ENCODE measurements at places on chromosomes 6 and 20.

DNA sequence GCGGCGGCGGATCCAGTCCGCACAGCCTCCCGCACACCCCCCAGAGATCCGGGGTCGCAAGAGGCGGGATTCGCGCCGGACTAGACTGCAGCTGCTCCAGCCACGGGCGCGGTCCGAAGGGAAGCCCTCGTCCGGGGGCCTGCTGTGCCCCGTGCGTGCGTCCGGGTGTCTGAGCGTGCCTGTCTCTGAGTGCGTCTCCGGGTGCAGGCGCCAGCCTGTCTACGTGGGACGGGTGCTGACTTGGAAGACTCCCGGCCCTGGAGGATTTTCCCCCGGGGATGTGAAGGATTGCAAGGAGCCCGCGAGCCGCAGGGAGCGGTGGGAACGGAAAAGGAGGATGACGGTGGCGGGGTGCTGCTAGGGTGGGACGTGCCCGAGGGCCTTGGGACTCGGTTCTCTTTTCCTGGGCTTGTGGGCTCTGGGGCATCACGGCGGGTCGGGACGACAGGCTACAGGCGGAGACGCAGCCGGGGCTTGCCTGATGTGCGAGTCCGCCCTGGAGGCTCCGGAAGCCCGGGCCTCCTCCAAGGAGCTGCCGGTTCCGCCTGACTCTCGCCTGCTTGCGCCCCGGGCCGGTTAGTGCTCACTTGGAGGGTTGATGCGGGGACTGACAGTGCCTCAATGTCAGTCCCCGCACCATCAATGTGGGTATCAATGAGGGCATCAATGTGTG lies 5.7 kb downstream of the MAFB start:
- DNase-seq: no peak

DNA sequence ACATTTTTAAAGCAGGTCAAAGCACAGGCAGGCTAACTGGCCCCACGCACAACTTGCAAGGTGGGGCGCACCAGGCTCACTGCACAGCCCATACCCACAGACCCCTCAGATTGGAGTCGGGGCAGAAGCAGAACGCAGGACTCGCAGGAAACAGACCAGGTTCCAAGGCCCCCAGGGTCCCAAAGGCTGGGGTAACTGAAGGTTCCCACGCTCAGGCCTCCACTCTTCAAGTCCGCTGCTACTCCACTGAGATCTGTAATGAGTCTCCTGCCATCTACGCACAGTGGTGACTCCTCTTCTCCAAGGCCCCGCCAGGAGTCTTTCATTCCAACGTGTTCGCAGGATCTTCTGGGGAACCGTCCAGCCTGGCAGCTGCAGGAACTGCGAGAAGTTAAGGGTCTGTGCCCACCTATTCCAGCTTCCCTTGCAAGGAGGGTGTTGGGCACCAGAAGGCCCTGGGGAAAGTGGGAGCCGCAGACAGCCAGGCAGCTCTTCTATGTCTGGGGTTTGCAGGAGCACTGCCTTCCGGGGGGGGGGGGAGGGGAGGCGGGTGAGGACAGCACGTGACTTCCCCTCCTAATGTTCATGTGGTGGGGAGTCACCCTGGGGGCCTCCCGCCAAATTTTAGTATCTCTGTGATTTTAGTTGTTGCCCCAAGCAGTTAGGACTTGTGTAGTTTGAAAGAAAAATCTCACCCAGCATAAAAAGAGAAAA lies 2.0 kb upstream of the TAF4 start:
- DNase-seq: no peak

GRCh38 chr20:32139947-32140346 lies 30.4 kb downstream of the TM9SF4 start:
- no peak for DNase-seq

GRCh38 chr6:158558415-158559306 lies 1.2 kb upstream of the TMEM181 start:
- no peak for DNase-seq

DNA sequence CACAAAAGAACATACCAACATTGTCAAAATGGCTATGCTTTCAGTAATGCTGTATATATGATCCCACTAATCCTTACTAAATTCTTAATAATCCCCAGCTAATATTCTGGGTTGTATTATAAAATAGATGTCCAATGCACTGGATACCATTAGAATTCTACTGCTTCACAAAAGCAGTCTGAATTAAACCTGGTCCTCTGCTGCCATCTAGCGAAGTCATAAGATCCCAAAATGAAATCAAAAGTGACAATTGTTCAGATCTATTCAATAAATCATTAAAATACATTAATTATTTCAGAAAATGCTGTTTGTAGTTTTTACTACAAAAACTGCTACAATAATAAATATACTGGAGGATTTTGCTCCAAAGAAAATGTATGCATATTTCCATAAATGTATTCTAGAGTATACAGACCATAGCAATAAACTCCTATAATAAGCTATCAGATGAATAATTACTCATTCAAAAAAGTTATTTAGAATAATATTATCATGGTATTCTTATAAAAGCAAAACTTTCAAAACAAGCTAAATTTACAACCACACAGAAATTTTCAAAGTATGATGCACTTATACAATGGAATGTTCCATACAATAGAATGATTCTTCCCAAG lies 92.6 kb downstream of the RNGTT start:
- peak; percentile 67 for DNase-seq

- DNase-seq: no peak
Observed at GRCh38 chr20:57677584-57677982, 32.2 kb downstream of the PMEPA1 start.

DNA sequence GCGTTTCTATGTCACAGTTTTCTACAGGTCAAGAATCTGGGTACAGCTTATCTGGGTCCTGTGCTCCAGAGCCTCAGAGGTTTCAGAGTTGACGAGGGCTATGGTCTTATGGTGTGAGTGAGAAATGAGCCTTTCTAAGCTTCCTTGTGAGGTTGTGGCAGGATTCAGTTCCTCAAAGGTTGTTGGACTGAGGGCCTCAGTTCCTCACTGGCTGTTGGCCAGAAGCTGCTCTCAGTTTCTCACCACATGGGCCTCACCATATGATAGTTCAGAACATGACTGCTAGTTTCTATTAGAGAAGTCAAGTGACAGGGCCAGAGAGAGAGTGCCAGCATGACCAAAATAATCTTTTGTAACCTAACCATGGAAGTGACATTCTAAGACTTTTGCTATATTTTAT lies 96.1 kb downstream of the NUS1 start:
- DNase-seq: no peak

GRCh38 chr20:54272901-54273488 lies 65.1 kb downstream of the PFDN4 start:
- DNase-seq: no peak

GRCh38 chr6:52328303-52328662 lies 33.7 kb upstream of the PAQR8 start:
- DNase-seq: no peak

DNA sequence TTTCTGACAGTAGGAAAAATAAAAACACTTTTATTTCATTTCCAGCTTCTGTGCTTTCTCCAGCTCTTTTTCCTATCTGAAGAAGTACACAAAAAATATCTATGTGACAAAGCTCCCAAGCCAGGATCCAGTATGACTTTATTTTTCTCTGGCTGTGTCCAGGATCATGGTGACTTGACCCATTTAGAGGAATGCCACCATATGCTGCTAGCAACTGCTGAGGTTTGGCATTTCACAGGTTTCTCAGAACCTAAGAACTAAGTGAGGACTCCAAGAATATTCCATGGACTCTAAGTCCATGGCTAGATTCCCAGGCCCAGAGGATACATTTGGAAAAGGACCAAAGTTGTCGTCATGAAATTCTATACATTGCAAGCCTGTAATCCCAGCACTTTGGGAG lies 876.6 kb upstream of the FLRT3 start:
- no peak for DNase-seq

- no peak for DNase-seq
Observed at GRCh38 chr20:49231471-49231870, 12.3 kb downstream of the DDX27 start.

GRCh38 chr6:157622427-157622826 lies 200.6 kb upstream of the SNX9 start:
- DNase-seq: no peak

DNA sequence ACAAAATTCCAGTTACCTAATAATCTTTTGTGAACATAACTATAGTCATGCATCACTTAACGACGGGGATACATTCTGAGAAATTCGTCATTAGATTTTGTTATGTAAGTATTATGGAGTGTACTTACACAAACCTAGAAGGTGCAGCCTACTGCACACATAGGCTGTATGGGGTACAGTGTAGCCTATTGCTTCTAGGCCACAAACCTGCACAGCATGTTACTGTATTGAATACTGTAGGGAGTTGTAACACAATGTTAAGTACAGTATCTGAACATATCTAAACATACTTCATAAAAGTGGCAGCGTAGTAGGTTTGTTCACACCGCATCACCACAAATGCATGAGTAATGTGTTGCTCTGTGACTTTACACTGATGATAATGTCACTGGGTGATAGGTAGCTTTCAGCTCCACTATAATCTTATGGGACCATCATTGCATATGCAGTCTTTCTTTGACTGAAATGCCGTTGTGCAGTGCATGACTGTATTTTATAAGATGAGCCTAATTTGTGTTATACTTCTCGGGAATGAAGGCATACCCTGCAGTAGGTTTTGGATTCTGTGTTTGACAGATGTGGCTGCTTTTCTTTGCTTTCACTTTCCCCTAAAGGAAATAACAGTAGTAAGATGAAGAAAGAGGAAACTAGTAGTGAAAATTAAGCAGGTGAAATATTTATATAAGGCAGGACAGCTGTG lies 365.6 kb downstream of the FARS2 start:
- DNase-seq: peak; percentile 30

- DNase-seq: no peak
Observed at GRCh38 chr6:87588756-87589407, 905 bp downstream of the RARS2 start.

GRCh38 chr6:28008053-28008452 lies 51.0 kb downstream of the OR2B6 start:
- DNase-seq: no peak

DNA sequence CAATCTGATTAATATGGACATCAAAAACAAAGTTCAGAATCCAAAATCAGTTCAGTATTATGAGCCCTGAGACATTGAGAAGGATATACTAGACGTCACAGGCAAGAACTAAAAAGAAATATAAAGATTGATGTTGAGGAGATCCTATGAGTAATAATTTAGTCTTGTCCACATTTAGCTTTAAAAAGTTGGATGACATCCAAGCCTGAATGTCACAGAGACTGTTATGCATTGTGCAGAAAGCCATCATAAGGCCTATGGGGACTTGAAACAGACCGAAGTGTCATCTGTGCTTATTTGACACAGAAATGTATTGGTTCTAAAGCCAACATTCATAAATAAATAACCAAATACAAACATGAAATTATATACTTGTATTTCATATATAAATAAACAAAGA lies 581.8 kb upstream of the MMS22L start:
- DNase-seq: no peak

GRCh38 chr20:38152175-38152620 lies 12.9 kb downstream of the TGM2 start:
- no peak for DNase-seq

- DNase-seq: no peak
Observed at GRCh38 chr6:15907914-15908518, 220.9 kb upstream of the MYLIP start.

Data from CD4-positive, alpha-beta T cell treated with Interleukin-4 for 4 hours (primary cell).